ENCODE measurements at places on chromosomes 1 and 21.

GRCh38 chr21:42302794-42303193 is 12.4 kb downstream of the TFF3 start:
- no peak for DNase-seq

GRCh38 chr1:220241072-220241663 is 31.1 kb downstream of the RAB3GAP2 start:
- no peak for DNase-seq

DNA sequence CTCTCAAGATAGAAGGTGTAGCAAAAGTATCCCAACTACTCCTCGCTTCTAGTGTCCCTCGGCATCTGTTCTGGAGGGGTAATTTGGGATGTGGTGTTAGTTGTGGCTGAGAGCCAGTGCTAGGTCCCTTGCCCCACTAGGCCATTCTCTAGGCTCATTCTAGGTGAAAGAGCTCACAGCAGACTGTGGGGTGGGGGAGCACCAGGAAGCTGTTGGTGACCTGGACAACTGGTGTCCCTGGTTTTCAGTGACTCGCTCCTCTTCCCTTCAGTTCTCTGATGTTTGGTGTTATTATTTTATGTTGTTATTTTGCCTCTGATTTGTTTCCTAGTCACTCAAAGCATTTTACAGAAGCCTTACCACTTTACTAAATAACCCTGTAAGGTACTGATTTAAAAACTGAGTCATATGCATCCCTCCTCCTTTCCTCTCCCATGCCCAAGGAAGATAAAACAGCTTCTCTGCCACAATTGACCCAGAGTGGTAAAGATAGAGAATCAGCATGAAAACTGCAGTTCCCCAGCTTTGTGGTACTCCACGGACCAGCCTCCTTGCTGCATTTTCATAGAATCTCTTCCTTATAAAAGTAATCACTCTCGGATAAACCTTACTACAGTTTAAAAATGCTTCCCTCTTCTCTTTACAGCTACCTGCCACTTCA is 14.1 kb downstream of the DYRK3 start:
- DNase-seq, result no peak

DNA sequence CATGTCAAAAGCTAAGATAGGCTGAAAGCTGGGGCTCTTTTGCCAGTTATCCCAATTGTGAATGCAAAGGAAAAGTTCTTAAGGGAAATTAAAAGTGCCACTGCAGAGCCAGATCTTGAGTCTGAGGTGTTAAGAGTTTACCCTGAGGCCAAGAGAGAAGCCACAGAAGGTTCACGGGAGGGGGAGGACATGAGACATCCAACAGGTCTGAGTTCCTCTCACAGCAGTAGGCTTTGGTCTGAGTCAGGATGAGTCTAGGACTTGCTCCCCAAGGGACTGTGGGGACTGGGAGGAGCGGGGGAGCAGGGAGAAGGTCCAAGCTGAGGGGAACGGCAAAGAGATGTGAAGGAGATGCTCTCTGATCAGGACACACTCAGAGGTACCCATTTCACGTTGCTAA is 411.2 kb upstream of the CAMK1G start:
- DNase-seq, result no peak

- no peak for DNase-seq
These were observed 9.8 kb downstream of the STPG1 start for GRCh38 chr1:24403806-24404205.

GRCh38 chr1:228353601-228354371 is 52.8 kb downstream of the TRIM11 start:
- DNase-seq, result no peak

GRCh38 chr1:110076789-110077500 is 6.5 kb upstream of the ALX3 start:
- no peak for DNase-seq

DNA sequence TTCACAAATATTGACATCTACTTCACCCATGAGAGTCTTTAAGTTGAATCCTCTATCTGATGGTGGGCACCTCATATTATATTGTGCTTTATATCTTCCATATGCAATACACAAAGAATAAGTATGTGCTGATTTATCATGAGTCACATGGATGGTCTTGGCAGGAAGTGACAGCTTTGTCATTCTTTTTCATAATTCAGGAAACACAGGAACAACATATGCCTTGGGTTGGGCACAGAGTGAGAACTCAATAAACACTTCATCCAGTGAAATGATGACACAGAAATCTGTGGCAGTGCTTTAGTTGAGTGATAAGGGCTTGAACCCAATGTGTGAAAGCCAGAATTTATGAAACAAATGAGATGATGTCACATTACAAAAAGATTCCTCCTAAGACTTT is 41.2 kb downstream of the GADD45A start:
- no peak for DNase-seq

DNA sequence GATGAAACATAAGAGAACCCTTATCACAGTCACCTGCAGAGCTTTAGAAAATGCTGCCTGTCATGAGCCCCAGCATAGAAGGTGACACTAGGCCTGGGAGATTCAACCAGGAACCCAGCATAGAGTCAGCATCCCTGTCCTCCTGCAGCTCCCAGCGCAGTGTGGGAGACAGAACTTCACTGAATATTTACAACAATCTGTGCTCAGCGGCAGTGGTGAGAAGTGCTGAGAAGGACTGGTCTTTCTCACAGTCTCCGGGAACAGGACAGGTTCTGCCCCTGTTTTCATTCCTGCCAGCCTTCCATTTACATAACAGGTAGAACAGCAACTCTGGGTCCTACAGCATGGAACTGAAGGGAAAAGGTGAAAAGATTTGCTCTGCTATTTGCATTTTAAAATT is 83.5 kb upstream of the GADD45A start:
- no peak for DNase-seq

GRCh38 chr1:232978815-232979214 is 28.4 kb downstream of the NTPCR start:
- no peak for DNase-seq

DNA sequence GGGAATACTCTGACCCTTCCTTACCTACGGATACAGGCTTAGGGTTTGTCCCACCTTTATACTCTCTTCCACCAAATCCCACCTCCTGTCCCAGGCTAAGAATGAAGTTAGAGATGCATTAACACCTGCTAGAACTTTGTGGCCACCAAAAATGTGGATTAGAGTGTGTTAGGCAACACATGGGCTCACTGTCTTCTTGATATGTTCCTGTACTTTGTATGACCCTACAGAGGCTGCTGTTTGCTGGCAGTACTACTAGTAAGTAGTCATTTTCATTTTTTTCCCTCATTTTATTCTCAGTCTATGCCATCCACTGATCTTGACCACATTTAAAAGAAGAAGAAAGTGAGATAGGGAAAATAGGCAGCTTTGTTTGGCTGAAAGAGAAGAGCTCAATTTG is 21.0 kb upstream of the TMEM39B start:
- no peak for DNase-seq

- no peak for DNase-seq
These were observed 585.8 kb downstream of the ADGRL2 start for GRCh38 chr1:82386365-82387011.

DNA sequence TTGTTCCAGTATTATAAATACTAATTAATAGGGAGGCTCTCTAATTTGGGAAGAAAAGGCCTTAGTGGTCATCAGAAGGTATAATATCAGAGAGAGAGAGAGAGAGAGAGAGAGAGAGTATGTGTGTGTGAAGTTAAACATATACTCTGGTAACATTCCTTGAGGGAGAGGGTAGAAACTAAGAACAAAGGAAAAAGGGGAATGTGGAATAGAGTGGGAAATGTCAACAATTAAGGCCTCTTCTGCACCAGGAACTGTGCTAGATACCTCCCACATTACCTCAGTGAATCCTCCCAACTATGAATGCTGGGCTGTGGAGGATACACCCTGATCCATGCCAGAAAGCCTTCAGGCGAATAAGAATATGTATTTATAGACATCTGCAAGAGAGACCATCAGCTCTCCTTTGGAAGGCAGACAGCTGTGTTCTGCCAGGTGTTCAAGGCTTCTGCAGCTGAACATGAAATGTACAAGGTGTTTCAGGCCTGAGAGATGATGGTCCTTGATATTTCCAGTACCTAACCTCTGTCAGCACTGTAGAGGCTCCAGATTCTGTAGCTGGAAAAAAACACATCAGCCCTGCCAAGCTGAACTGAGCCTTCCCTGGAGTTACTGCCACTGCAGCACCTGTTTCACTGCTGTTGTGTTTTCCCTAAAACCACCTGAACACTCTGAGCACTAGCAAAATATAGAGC is 29.1 kb downstream of the TBX15 start:
- DNase-seq, result no peak

DNA sequence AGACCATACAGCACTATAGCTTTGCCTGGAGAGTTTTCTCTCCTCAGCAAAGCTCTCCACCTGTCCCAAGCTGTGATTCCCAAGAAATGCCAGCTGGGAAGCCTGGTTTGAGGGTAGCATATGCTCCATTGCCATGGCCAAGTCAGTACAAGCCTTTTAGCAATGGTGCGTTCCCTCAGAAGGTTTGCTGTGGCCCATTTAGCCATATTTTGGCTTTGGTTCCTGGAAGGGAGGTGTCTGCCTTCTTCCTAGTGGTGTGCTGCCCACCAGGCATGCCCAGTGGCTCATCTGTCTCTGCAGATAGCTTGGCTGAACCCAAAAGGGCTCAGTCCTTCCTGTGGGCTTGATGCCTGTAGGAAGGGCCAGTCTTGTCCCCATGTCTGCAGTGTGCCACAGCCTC is 32.4 kb downstream of the GALNT2 start:
- DNase-seq, result no peak

- no peak for DNase-seq
These were observed 194.7 kb downstream of the AK5 start for GRCh38 chr1:77476475-77476874.

DNA sequence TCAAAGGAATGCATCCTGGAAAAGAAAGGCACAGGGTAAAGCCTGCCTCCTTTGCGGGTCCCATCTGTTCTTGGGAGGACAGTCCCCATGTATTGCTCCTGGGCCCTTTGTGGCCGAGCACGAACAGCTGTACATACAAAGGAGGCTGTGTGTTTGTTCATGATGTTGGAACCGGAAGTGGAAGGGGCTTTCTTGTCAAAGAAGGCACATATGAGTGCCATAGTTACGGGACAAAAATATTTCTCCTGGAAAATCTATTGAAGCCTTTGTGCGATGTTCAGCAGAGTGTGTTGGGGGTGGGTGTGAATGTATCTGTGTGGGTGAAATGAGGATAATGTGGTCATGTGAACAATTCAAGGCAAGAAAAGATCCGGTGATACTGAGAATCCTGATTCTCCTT is 297.6 kb downstream of the DISC1 start:
- peak; percentile 64 for DNase-seq

DNA sequence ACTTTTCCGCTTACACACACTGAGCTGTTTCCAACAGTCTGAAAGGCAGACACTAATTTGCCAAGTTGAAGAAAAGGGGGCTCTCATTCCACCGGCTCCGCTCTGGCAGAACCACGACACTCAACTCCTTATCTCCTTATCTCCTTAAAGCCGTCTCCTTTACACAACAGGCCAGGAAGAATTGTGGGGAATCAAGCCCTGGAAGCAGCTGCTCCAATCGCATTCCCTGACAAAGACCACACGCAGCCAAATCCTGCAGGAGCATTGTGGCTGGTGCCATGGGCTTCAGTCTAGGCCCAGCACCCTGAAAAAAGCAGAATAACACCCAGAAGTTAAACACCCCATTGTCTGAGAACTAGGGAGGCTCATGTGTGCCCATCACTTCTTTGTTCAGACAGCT is 24.1 kb downstream of the SUSD4 start:
- no peak for DNase-seq

DNA sequence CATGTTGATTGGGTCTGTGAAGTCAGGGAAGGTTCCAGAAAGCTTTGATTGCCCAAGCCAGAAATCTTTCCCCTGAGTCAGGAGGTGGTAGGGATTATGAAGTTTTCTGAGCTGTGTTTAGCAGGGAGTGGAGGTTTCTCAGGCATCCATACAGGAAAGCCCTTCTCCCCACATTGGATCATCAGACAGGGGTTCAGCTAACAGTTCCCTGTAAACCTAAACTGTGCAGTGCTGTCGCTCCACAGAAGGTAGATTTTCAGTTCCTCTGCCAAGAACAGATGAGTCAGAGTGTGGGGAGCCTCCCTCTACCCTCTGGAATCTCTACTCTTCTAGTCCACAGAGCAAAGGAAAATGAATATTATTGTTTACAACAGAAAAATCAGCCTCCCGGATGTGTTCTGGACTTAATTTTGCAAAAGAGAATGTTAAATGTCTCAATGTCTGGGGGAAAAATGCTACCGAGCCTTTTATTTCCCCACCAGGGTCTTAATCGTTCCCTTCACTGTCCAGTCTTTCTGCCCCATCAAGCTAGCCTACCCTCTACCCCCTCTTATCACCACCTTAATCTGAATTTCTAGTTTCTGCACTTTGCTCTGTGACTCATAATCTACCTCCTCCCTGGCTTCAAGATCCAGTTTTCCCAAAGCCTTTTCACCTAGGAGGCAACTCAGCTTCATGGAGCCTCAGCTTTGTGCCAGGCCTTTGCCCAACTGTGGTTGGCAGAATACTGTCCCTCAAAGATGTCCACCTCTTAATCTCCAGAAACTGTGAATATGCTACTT is 355.6 kb downstream of the PRDM2 start:
- DNase-seq, result no peak

DNA sequence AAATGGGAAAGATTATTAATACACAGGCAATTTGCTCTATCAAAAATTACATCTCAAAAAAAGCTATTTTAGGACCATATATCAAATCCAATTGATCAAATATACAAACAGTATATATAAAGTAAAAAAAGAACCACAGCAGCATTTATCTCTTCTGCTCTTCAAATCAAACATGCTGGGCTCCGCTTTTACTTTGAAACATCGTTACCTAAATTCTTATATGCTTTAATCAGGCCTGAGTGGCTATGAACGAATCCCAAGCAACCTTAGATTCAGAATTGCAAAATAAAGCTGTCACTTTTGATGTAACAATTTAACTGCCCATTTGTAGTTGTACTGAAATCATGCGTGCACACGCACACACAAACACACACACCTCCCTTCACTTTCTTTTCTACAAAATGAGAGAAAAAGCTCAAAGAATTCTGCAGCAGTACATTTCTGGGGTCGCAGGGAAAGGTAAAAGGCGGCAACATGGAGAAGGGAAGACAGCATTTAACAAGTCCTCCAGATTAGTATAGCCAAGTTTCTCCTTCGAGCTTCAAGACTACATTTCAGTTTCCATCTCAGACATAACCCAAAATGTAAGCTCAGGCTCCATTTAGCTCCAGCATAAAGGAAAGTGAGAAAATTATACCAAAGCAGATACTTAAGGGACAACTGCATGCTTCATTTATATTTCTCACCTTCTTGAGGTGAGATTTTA is 92.2 kb upstream of the TTC39A start:
- no peak for DNase-seq

- no peak for DNase-seq
These were observed 94.6 kb upstream of the CASZ1 start for GRCh38 chr1:10891091-10891490.

DNA sequence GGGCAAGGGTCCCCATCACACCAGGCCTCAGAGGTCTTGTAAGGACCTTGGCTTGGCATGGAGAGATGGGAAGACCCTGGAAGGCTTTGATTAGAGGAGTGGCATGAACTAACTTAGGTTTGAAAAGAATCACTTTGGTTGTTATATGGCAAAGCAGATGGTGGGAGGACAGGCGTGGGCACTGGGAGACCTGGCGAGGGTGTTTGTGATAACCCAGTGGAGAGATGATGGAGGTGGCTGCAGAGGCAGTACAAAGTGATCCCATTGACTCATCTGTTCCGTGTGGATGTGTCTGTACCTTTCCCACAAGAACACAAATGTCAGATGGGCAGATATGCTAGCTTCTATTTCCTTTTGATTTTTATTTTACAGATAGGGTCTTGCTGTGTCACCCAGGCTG is 168.3 kb downstream of the SLC35F3 start:
- DNase-seq, result no peak
